ENCODE measurements at places on chromosomes 5 and 9.
A peak's percentile ranks its signal among the peaks of the same experiment; 100 is the strongest.

- DNase-seq: no peak
These were observed 719.3 kb downstream of the NR2F1-AS1 start for GRCh38 chr5:92861531-92862285.

DNA sequence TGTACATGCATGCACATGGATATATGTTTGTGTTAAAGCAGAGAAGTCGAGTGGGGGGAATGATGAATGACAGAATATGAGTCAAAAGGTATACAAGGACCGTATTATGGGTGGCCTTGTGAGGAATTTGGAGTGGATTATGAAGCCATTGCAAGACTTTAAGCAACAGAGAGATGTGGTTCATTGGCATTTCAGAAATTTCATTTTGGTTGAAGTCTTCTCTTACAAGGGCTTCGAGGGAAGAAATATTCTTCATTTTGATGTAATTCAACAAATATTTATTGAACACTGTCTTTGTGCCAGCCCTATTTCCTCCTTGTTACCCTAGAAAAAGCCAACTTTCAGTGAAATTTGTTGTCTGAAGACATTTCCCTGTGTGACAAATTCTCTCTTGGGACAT is 83.9 kb upstream of the SLCO6A1 start:
- no peak for DNase-seq

GRCh38 chr5:146721073-146721815 is 157.3 kb downstream of the PPP2R2B start:
- no peak for DNase-seq

DNA sequence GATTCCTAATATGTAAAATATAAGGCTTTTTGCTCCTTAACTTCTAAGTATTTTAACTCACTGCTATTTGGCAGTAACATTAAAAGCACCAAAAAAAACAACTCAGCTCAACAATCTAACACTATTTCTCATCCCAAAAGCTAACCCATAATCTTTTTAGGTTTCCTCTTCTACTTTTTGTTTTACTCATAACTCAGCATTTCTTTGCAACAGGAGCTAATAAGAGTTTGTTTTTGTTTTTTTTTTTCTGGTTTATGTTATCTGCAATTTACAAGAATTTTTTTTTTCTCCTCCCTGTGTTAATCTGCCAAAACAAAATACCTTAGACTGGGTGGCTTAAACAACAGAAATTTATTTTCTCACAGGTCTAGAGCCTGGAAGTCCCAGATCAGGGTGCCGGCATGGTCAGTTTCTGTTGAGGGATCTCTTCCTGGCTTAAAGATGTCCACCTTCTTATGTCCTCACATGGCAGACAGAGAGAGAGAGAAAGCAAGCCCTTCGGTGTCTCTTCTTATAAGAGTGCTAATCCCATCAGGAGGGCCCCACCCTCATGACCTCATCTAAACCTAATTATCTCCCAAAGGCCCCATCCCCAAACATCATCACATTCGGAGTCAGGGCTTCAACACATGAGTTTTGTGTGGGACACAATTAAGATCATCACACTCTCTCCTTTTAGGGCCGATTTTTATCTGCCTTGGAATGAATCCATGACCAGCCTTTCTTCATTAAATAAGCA is 31.2 kb downstream of the ARL15 start:
- no peak for DNase-seq

DNA sequence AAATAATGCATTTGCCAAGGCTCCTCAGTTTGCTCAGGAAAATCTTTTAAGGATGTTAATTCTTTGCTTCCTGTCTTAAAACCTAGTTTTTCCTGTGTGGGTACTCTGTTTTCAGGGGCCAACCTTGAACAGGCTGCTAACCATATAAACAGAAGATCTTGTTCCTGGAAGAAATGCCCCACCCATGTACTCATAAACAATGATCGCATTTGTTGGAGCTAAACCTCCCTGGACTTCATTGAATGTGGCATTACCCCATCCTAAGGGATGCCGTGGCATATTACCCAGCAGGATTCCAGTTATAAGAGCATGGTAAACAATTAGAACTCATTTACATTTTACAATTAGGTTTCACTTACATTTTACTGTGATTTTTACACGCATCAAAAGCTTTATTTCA is 436.0 kb downstream of the ZNF608 start:
- DNase-seq: no peak

DNA sequence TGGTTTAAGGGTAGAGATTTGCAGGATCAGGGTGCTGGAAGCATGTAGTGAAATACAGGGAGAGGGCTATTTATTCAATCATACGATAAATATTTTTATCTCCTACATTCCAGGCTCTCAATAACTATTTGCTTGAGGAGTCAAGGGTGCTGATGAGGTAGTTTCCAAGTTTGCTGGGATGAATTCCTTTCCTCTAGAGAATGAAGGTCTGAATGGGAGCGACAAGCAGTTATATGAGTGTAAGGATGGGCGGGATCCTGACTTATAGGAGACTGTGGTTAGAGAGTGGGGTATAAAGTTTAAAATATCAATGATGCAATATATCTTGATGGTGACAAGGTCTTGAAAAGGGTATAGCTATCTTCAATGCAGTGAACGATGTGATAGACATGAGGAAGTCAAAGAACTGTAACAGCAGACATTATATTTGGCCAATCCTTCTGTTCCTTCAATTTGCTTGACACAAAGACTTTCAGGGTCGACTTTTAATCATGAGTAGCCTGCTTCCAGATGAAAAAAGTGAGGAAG is 201.1 kb upstream of the HAPLN1 start:
- DNase-seq: no peak

GRCh38 chr5:66306844-66307315 is 162.8 kb downstream of the SREK1 start:
- DNase-seq: peak; percentile 3

DNA sequence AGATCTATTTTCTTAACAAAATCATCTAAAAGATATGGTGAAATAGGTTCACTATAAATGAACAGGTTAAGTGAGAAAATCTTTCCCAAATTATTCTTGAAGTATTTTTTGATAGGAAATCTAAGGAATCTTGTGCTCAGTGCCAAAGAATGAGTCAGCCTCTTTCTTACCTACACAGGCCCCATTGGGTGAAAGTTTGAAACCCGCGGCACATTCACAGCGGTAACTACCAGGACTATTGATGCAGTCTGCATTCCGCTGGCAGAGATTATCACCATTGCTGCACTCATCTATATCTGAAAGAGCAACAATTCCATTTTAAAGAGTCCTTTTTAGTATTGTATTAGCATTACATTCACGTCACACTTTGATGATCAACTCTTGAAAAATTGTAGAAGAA is 221.8 kb downstream of the SLC12A2 start:
- no peak for DNase-seq

- DNase-seq: no peak
These were observed 46.5 kb downstream of the AUH start for GRCh38 chr9:91315191-91315590.

- no peak for DNase-seq
These were observed 40.5 kb upstream of the LPCAT1 start for GRCh38 chr5:1564182-1564748.

GRCh38 chr5:179375236-179375685 is 30.0 kb upstream of the ADAMTS2 start:
- DNase-seq: no peak

DNA sequence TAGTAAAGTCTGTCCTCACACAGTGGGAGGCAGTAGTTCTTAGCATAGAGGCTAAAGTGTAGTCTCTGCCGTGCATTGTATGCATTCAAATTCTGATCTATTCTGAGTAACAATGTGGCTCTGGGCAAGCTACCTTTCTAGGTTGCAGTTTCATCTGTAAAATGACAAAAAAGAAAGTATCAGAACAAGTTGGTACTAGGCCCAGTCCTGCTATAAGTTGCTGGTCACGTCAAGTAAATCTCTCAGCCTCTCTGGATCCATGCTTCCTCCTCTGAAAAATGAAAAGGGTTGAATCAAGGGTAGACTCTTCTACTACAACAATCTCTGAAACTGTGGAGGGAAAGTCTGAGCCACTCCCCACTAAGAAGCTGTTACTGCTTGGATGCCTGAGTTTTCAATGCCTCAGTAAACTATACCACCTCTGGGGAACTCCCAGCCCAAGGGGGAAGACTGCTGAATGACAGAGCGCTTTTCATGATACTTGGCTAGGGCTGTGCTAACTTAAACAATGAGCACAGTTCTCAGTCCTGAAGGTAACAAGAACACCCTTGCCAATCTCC is 34.5 kb upstream of the SPARC start:
- DNase-seq: no peak

- no peak for DNase-seq
These were observed 82.7 kb downstream of the ATP10B start for GRCh38 chr5:160769301-160769700.

- no peak for DNase-seq
These were observed 161.0 kb downstream of the ISL1 start for GRCh38 chr5:51544031-51544785.

DNA sequence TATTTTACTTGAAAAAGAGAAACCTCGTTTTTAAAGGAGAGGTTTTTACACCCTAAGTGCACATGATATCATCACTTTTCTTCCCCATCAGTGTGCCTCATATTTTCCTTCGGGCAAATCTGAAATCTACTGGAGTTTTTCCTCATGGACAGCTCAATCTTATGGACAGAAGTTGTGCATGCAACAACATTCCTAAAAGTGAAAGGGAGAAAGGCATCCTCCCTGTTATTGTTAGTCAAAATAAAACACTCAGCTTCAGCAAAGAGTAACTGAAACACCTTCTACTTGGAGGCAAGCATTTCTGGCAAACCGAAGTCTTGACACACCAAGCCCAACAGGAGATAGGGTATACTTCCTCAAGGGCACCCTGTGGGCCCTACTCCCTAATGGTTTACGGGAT is 217.9 kb downstream of the BNC2 start:
- DNase-seq: no peak

- DNase-seq: no peak
These were observed 154.0 kb downstream of the MCTP1 start for GRCh38 chr5:95130941-95131340.

GRCh38 chr9:137278721-137279711 is 1.5 kb downstream of the TOR4A start:
- DNase-seq: no peak

GRCh38 chr9:97525451-97525850 is 24.0 kb downstream of the TMOD1 start:
- no peak for DNase-seq

GRCh38 chr5:52497133-52497693 is 290.5 kb upstream of the ITGA1 start:
- DNase-seq: no peak

DNA sequence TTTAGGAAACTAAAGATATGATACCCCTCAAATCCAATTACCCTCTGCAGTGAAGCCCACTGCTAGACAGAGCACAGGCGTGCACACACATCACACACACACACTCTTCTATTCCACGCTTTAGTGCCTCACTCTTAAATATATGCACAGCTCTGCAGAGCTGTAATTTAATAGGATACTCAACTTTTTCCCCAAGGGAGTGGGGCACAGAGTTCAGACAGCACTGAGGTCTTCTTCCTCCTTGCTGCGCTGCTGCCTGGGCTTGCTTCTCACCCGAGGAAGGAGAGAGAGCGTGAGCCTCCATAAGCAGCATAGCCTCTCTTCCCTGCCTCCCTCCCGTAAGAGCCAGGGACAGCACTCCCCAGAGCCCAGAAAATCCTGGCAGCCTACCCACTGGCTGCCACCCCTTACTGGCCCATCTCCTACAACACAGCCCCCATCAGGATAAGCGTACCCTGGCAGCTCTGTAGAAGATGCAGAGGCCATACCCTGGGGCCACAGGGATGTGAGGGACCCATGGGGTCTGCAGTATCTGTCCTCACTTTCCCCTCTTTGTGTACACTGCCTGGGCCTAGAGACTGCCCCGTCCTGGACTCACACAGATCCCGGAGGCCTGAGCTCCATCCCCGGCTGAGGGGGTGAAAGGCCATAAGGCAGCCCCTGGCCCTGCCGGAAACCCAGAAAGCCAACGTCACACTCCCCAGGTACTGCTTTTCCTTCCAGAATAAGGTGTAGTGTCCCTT is 102.1 kb downstream of the C5orf15 start:
- no peak for DNase-seq

DNA sequence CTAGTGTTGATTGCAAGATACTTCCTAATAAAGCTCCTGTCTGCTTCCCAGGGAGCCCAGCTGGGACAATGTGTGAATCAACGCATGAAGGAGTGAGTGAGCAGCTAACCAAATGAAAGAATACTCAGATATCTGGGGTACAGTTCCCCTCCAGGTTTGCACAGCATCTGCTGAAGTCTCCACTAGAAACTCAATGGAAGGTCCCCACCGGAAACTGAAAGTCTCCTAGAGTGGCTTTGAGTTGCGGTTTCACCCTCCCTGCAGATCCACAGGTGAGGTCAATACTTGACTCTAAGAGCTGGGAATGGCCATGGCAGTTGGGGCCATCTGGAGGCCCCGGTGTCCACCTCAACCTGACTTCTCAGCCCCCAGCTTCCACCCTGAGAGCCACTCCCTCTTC is 198.2 kb upstream of the MSX2 start:
- DNase-seq: no peak

DNA sequence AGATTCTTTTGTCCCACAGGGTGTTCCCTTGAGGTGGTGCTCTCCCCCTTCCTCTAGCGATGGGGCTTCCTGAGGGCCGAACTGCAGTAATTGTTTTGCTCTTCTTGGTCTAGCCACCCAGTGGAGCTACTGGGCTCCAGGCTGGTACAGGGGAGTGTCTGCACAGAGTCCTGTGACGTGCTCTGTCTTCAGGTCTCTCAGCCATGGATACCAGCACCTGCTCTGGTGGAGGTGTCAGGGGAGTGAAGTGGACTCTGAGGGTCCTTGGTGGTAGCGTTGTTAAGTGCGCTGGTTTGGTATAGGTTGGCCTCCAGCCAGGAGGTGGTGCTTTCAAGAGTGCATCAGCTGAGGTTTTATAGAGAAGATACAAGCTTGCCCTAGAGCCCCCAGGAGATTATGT is 20.4 kb upstream of the CEP72 start:
- DNase-seq: no peak

DNA sequence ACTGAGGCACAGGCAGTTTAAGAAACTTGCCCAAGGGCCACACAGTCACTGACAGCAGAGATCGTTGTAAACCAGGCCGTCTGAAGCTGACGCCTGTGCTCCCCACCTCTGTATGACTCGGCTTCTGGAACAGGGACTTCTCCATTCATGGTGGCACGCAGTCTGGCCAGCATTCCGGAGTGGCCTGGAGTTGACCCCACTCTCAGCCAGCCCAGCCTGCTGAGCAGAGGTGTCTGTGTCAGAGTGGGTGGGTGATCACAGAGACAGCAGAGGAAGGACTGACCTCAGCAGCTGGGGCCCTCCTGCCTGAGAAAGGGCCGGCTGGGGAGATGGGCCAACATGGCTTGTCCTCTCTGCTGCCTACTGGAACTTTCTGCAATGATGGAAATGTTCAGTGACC is 12.6 kb downstream of the LRSAM1 start:
- no peak for DNase-seq

DNA sequence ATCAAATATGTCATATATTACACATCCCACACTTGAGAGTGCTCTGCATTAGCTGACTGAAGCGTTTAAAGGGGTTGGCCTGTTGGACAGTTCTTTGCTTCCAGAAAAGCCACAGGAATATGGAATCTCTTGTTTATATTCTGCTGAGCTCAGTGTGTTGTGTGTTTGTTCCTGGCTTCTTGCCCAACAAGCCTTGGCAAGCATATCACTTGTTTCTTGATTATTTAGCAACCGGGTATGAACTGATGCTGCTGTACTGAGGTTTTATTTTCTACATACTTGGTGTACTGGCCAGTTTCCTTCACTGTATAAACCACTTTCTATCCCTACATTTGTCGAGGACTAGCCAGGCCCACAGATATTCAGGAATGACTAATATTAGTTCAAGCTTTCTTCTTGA is 378.9 kb downstream of the KCTD16 start:
- DNase-seq: no peak

GRCh38 chr9:103397868-103398600 is 402.9 kb downstream of the CYLC2 start:
- peak; percentile 47 for DNase-seq

GRCh38 chr5:68648944-68649857 is 433.6 kb downstream of the PIK3R1 start:
- DNase-seq: no peak

Data from HS-5 (cell line).